ENCODE measurements at places on chromosomes 6 and 20.

DNA sequence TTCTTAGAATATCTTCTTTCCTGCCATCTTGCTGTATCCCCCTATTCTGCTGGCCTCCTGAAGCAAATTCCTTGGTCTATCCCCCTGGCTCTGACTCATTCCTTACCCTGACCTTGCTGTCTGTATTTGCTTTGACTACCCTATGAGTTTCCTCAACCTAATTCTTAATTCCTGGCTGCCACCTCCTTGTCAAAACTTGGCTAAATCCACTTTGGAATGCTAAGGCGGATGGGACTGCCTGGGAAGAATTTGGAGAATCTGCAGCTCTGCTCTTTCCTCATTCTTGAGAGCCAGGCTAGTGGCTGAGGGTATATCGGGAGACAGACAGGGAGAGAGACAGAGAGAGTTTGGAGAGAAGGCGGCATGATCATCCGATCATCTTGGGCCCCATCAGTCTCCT lies 24.4 kb downstream of the CAP2 start:
- DNase-seq: no peak

- DNase-seq: peak; percentile 94
Measured at GRCh38 chr20:62386383-62387218, at the start of gene RPS21. Gene RPS21, plus strand, starts transcription at chr20:62387103. Its CDS starts 236 bp downstream, at chr20:62387339.

- no peak for DNase-seq
Measured at GRCh38 chr20:33863440-33864323, 52.5 kb downstream of the CHMP4B start.

GRCh38 chr20:40992349-40993113 lies 36.1 kb upstream of the TOP1 start:
- no peak for DNase-seq

GRCh38 chr20:4924446-4924845 lies 76.9 kb downstream of the SLC23A2 start:
- no peak for DNase-seq

- no peak for DNase-seq
Measured at GRCh38 chr6:38856492-38856891, 141.4 kb downstream of the DNAH8 start.

- DNase-seq: no peak
Measured at GRCh38 chr6:36823421-36824096, 15.7 kb downstream of the CPNE5 start.

DNA sequence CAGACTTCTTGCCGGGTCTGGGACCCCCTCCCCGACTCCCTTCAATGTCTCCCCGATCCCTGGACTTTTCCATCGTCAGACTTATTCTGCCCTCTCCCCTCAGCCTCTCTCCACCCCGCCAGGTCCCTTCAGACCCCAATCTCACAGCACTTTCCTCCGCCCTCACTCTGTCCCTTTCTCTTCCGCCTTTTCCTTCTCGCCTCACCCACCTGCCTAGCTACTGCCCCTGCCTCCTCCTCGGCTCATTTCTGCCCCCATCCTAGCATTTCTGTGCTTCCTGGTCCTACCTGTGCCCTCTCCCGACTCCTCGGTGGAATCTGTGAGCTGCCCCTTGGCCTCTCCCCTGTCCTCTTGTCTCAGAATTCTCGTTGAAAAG lies 616 bp downstream of the CHMP4B start:
- no peak for DNase-seq

- no peak for DNase-seq
Measured at GRCh38 chr6:25777031-25777430, 22.5 kb downstream of the SLC17A4 start.

GRCh38 chr20:17619351-17620093 lies 49.6 kb downstream of the DSTN start:
- peak; percentile 0 for DNase-seq

GRCh38 chr20:32749914-32750637 lies 6.8 kb upstream of the COMMD7 start:
- no peak for DNase-seq

- no peak for DNase-seq
Measured at GRCh38 chr6:49453221-49453620, 9.8 kb downstream of the MMUT start.

GRCh38 chr6:21164768-21165326 lies 428.7 kb upstream of the SOX4 start:
- no peak for DNase-seq

GRCh38 chr6:21395121-21395520 lies 198.4 kb upstream of the SOX4 start:
- DNase-seq: no peak

- DNase-seq: no peak
Measured at GRCh38 chr20:62553136-62553837, 77.5 kb upstream of the GATA5 start.

GRCh38 chr6:17031961-17032360 lies 69.9 kb upstream of the STMND1 start:
- no peak for DNase-seq

DNA sequence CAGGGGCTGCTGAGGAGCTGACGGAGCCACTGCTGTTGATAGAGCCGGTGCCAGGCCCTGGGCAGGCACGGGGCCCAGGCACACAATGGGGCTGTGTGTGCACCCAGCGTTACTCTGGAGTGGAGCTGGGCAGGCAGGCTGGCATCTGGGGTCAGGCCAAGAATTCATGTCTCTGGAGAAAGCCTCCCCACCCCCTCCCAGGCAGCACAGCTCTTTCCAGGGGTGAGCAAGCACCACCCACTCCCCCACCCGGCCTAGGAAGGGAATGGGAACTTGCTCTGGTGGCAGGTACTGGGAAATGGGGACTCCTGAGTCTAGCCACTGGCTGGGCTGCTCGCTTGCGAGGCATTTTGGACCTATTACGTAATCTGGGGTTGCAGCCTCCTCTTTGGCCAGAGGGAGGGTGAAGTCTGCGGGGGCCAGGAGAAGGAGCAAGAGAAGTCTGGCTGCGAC lies 22.7 kb downstream of the TFEB start:
- DNase-seq: no peak

DNA sequence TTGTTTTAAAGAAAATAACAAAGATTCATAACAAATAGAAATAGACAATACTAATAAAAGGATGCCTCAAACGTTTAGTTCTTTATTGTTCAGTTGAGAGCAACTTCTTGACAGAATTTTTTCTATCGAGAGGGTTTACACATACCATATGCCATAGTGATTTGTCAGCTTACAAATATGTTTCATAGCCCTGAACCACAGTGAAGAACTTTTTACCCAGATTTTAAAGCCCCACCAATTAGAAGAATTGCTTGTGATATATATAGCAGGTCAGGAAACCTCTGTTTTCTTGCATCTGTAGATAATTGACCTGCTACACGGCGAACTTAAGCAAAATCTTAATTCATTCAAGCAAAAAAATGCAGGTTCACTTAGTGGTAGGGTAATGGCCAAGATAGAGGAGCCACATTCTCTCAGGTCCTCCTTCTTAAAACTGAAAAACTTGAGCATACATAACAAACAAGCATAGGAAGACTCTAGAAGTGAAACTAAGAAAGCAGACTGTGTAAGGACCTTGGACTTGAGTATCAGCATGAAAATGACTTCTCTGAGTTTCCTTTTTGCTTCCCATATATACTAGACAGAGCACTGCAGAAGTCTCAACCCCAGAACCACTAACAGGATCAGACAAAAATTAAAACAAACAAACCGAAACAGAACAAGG lies 39.5 kb downstream of the CRISP1 start:
- no peak for DNase-seq

DNA sequence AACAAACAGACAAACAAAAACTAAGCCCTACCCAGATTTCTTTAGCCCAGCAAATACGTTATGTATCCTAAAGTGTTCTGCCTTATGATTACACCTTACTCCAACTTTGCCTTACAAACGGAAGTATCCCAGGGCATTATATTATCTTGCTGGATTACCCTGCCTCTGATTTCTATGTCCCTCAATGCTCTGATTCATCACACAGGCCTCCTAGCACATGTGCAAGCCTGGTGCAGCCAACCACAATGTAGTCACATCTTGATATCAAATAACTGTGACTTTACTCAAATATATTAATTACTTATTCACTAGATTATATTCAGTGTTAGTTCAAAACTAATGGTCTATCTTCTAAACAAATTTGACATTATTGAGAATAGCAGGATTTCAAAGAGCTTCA lies 598.6 kb downstream of the TBC1D32 start:
- DNase-seq: no peak

GRCh38 chr6:106501960-106502371 lies 127.3 kb downstream of the RTN4IP1 start:
- no peak for DNase-seq

- no peak for DNase-seq
Measured at GRCh38 chr20:10919396-10920140, 245.8 kb upstream of the JAG1 start.

GRCh38 chr6:80623066-80623815 lies 516.8 kb downstream of the BCKDHB start:
- DNase-seq: no peak

DNA sequence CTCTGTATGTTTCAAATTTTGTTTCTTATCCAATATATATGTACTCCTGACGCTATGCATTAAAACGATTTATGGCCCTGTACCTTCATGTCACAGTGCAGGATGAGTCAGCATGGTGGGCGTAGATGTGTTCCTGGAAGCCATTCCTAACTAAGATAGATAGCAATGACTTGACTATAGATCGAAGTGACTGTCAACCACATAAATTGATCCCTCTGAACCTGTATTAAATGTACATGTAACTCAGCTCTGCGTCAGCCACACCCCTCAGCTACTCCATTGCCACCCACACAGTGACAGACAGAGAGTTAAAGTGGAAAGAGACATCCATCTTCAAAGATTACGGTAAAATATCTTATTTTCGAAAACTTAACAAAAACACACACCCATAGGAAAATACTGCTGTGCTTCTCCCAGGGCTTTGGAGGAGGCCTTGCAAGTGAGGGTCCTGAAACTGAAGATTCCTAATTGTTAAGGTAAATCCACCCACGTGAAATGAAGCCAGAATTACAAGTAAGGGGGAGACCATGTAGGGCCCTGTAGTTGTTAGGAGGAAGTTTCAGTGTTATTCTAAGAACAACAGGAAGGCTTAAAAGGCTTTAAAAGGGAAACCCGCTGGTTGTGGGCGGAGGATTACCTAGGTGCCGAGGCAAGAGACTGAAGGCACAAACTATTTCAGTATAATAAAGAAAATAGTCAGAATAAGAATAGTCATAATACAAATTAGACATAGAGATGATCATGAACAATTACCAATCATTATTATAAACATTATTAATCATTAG lies 10.3 kb upstream of the RAD21L1 start:
- DNase-seq: peak; percentile 64

- no peak for DNase-seq
Measured at GRCh38 chr6:12473494-12473893, 183.3 kb downstream of the EDN1 start.

GRCh38 chr20:58623579-58624473 lies 27.3 kb upstream of the STX16 start:
- DNase-seq: no peak

DNA sequence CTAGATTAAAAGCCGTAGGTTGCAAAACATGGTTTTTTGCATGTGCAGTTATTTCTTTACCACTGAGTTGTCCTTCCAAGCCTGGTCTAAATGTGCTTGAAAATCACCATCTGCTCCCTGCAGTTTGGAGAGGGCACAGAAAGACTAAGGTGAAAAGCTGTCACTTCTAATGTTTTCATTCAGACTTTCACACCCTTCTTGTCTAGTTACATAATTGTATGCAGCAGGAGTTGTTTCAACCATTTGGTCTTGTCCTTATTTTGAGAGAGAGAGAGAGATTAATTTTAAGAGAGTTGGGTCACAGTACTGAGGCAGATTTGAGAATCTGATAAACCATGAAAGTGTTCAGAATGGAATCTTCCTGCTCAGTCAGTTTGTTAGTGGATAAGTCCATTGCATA lies 82.5 kb downstream of the ARID1B start:
- no peak for DNase-seq

DNA sequence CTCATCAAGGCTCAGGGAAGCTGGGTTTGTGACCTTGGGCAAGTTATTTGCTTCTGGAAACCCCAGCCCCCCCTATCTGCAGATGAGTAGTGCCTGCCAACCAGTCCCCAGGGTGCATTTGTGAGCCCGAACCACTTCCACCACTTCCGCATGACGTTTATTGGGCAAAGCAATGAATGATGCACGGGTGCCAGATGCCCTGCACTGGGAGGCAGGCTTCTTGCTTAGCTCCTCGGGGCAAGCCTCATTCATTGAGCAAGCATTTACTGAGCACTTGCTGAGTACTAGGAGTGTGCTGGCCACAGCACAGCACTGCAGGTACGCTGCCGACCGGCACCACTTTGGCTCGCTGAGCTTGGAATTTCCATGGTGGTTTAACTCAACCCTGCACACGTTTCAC lies 60.2 kb downstream of the GNAS-AS1 start:
- DNase-seq: no peak

DNA sequence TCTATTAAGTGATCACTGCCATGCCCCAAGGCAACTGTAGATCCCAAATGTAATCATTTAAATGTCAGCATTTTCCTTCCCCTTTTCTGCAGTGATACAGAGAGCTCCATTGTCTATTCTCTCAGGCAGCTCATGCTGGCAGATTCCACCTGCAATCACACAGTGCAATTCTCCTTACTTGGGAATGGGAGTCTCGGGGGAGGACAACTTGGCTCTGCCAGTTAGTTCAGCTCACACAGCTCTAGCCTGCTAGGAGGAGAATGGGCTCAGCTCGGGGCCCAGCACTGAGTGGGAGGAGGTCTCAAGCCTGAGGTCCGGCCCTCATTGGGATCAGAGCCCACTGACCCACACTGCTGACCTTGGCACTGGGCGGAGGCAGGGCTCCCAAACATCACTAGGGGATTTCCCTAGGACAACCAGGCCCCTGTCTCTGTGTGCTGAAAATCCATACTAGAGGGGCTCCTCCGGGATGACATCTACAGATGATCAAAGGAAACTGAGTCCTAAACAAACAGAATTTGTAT lies 109.2 kb upstream of the ASF1A start:
- DNase-seq: no peak

GRCh38 chr6:87572021-87572420 lies 17.8 kb downstream of the RARS2 start:
- DNase-seq: no peak

DNA sequence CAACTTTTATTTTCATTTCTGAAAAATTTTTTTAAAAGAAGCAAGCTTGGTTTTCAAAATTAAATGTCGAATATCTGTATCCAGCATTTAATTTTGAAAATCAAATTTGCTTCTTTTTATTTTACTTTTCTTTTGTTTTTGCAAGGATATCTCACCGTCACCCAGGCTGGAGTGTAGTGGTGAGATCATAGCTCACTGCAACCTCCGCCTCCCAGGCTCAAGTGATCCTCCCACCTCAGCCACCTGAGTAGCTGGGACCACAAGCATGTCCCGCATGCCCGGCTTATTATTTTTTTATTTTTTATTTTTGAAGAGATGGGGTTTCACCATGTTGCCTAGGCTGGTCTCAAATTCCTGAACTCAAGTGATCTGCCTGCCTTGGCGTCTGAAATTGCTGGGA lies 17.0 kb upstream of the EPB41L2 start:
- DNase-seq: no peak

DNA sequence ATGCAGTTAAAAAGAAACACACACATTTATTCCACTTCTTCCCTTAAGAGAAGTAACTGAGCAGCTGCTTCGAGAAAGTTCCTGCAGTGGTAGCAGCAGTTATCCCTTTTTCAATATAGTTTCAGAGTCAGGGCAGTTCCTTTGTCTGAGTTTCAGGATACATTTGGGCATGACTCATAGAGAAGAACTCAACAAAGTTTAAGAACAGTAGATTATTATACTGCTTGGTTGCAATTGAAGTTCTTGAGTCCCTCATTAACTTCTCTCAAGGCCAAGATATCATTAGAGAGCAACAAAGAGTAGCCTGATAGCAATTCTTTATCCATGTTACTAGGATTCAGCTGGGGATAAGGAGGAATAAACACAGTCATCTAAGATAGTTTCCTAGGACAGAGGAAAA lies 54.4 kb downstream of the TPD52L1 start:
- no peak for DNase-seq

GRCh38 chr6:110756817-110757216 lies 58.5 kb downstream of the CDK19 start:
- no peak for DNase-seq

Data from activated naive CD4-positive, alpha-beta T cell treated with Interleukin-2 at 50 U/mL for 16 hours (primary cell).